Activated CD4-positive, alpha-beta memory T cell treated with anti-CD3 and anti-CD28 coated beads for 36 hours (primary cell): ENCODE measurements at places on chromosomes 11 and 22. TPM values are rescaled to one million over a fixed set of nuclear protein-coding genes. Genes with fewer than 3 reads are reported as not detected.
A peak's percentile ranks its signal among the peaks of the same experiment; 100 is the strongest.

Gene APOA4
- total RNA-seq, result not detected

Gene RFPL3
- total RNA-seq, result not detected

Gene STK33
- 0.24 TPM for total RNA-seq

Gene OR52B6
- not detected for total RNA-seq

Gene OR8U1
- not detected for total RNA-seq

Gene ART1
- not detected for total RNA-seq

Gene KRTAP5-8
- not detected for total RNA-seq

Gene MMP12
- not detected for total RNA-seq

Gene EWSR1
- 286 TPM for total RNA-seq

Gene ACTN3
- total RNA-seq, result 0.15 TPM

Gene OR51B4
- not detected for total RNA-seq

Gene DNHD1
- total RNA-seq, result 20.3 TPM

Gene SLC25A17
- 29.3 TPM for total RNA-seq

Gene GRIA4
- total RNA-seq, result not detected

GRCh38 chr22:18970948-18971315, 34.8 kb upstream of the PRODH start:
- H3K36me3 ChIP-seq, result no peaks in the 10 kb centered on the region
- H3K27me3 ChIP-seq, result peaks cover 8% of the 10 kb centered on the region
- H3K4me1 ChIP-seq, result no peaks in the 10 kb centered on the region
- no peak for DNase-seq
- peak overlapping the region; percentile 26 for H3K4me3 ChIP-seq
- no peak overlapping the region for H3K27ac ChIP-seq

GRCh38 chr11:36381015-36381360, 84.9 kb downstream of the PRR5L start:
- peak overlapping the region; percentile 38 for H3K27ac ChIP-seq
- no peak for DNase-seq
- H3K4me3 ChIP-seq, result peak overlapping the region; percentile 92
- H3K36me3 ChIP-seq, result peaks cover 59% of the 10 kb centered on the region
- H3K27me3 ChIP-seq, result peaks cover 8% of the 10 kb centered on the region

- H3K36me3 ChIP-seq, result peaks cover 34% of the 10 kb centered on the region
These were observed 5.9 kb downstream of the EFEMP2 start for GRCh38 chr11:65866509-65867283.

GRCh38 chr22:40415531-40416266, 45.3 kb downstream of the SGSM3 start:
- H3K27ac ChIP-seq, result peak overlapping the region; percentile 75
- DNase-seq, result no peak
- H3K4me1 ChIP-seq, result peaks cover 19% of the 10 kb centered on the region
- no peaks in the 10 kb centered on the region for H3K27me3 ChIP-seq
- peak overlapping the region; percentile 1 for H3K4me3 ChIP-seq
- H3K36me3 ChIP-seq, result peaks cover 14% of the 10 kb centered on the region

DNA sequence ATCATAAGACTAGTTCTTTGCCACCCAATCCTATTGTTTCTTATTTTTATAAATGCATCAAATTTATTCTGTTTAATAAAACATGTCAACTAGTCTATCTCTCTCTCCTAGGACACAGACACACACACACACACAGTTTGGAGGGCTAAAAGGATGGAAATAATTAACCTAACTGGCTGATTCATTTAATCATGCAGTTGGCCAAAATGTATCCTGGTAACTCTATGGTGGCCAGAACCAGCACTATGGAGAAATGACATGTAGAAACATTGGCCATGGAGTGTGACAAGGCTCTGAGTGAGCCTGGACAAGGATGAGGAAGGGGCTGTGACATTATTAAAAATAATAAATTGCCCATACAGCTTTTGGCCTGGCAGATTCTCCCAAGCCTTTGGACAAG, 64.1 kb downstream of the CLPB start:
- H3K27me3 ChIP-seq, result no peaks in the 10 kb centered on the region
- H3K27ac ChIP-seq, result no peak overlapping the region
- peaks cover 16% of the 10 kb centered on the region for H3K36me3 ChIP-seq

DNA sequence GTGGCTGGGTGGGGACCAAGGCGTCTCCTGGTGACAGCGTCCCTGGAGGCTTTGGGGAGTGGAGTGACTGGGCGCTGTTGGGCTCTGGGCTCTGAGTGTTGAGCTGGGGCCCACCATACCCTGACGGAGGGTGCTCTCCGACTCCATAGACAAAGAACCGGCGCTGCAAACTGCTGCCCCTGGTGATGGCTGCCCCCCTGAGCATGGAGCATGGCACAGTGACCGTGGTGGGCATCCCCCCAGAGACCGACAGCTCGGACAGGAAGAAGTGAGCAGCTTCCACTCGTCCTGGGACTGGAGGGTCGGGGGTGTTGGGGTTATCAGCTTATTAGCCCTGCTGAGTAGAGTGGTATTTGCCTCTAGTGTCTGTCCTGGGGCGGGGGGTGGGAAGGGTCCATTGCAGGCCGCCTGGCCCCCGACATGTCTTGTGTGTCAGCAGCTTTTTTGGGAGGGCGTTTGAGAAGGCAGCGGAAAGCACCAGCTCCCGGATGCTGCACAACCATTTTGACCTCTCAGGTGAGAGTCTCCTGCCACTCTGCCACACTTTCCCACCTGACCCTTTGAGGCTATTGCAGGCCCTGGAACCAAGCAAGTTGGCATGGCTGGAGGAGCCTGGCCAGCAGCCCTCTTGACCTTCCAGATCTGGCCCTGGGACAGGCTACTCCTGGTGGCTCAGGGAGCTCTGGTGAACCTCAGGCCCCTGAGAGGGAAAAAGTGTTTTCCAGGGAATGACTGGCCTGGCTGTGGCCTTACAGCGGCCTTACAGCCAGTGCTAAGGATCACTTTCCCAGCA, 7.6 kb downstream of the CLDN5 start:
- no peaks in the 10 kb centered on the region for H3K4me1 ChIP-seq
- H3K27me3 ChIP-seq, result no peaks in the 10 kb centered on the region
- H3K4me3 ChIP-seq, result no peak overlapping the region
- peaks cover 60% of the 10 kb centered on the region for H3K36me3 ChIP-seq

DNA sequence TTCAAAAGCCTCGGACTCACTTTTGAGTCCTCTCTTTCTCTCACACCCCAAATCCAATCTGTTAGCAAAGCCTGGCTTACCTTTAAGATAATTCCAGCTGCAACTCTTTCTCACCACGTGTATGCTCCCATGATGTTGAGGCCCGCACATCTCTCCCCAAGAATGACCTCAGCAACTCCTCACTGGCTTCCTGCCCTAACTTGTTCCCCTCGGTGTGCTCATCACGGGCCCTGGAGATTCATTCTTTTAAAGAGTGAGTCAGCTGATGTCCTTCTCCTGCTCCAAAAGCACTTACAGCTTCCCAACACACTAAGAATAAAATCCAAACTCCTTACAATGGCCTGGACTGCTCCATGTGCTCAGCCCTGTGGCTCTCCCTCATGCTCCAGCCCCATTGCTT, 1041.3 kb downstream of the OPCML start:
- H3K4me3 ChIP-seq, result no peak overlapping the region
- peaks cover 1% of the 10 kb centered on the region for H3K27me3 ChIP-seq
- peaks cover 3% of the 10 kb centered on the region for H3K36me3 ChIP-seq
- no peaks in the 10 kb centered on the region for H3K4me1 ChIP-seq
- H3K27ac ChIP-seq, result no peak overlapping the region
- no peak for DNase-seq

DNA sequence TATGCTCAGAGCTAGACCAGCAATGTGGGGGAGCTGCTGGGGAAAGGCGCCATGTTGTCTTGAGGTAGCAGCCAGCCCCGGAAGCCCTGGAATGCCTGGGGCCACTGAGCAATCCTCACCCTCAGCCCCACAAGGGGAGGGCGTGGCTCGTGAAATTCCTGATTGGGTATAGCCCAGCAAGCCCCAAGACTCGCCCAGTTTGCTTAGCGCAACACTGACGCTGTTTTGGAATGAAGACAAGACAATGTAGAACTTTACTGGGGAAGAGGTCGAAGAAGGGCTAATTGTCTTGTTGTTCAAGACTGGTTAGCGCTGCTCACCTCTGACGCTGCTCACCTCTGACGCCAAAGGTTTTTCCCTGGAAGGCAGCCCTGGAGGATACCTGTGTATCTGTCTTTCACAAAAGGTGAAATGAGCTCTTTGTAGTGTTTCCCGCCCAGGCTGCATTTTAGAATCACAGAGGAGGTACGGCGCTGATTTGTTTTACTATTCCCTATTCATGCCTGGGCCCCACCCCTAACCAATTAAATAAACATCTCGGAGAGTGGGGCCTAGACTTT, 47.6 kb downstream of the ST3GAL4 start:
- no peaks in the 10 kb centered on the region for H3K4me1 ChIP-seq
- H3K36me3 ChIP-seq, result no peaks in the 10 kb centered on the region
- H3K27me3 ChIP-seq, result no peaks in the 10 kb centered on the region
- H3K27ac ChIP-seq, result no peak overlapping the region
- no peak overlapping the region for H3K4me3 ChIP-seq
- DNase-seq, result no peak

DNA sequence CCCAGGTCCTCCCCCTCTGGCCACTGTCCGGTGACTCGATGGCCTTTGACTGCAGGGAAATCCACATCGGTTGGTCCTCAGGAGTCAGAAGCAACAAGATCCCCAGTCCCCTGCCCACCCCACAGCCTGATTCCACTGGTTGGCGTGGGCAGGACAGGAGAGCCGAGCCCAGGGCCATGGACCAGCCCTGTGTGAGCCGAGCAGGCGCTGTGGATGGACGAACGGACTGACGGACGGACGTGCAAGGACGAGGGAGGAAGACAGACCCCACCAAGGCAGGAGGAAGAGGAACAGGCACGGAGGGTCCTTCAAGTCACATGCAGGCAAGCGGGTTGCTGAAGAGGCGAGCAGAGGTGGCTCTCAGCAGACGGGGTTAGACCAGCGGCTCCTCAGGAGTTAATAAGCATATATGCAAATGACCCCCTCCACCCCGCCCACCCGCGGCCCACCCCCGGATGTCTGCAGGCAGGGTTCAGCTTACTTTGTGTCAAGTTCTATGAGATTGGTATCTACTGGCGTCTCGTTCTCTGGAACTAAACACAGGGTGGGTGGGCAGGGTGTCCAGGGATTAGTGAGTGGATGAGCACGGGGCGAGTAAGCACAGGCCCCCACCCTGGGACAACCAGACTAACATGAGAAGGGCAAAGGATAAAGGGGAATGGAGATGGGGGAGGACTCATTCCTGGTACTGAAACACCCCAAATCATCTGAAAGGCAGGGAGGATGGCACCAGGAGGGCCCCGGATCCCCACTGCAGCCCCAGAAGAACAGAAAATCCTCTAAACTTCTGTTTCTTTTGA, 26.8 kb downstream of the TPBGL start:
- H3K27ac ChIP-seq, result no peak overlapping the region
- peaks cover 27% of the 10 kb centered on the region for H3K4me1 ChIP-seq
- no peaks in the 10 kb centered on the region for H3K27me3 ChIP-seq

DNA sequence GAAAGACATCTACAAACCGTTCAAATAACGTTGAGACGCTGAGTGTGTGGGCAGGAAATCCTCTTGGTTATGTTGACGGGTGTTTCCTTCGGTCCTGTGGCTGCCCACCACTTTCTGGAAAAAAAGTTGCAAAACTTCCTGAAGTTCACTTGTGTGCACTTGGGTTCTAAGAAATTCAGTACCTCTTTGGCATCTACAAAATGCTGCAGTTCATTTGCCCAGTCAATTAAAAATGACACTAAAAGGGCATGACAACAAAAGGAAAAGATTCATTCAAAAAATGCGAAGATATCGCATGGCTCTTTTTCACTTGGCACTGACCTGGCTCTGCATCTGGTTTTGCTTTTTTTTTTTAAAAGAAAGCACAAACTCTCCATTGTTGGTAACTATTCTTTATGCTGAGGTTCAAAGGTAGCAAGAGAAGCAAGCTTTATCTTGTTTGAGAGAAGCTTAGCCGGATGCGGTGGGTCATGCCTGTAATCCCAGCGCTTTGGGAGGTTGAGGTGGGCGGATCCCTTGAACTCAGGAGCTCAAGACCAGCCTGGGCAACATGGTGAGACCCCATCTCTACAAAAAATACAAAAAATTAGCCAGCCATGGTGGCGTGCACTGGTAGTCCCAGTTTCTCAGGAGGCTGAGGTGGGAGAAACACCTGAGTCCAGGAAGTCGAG, 10.6 kb upstream of the XBP1 start:
- DNase-seq, result peak; percentile 60
- H3K27ac ChIP-seq, result peak overlapping the region; percentile 84
- H3K27me3 ChIP-seq, result no peaks in the 10 kb centered on the region
- H3K4me1 ChIP-seq, result peaks cover 65% of the 10 kb centered on the region

- H3K27me3 ChIP-seq, result no peaks in the 10 kb centered on the region
- H3K4me1 ChIP-seq, result peaks cover 14% of the 10 kb centered on the region
- H3K36me3 ChIP-seq, result peaks cover 3% of the 10 kb centered on the region
- DNase-seq, result no peak
These were observed 41.9 kb downstream of the TOLLIP start for GRCh38 chr11:1267441-1268100.

DNA sequence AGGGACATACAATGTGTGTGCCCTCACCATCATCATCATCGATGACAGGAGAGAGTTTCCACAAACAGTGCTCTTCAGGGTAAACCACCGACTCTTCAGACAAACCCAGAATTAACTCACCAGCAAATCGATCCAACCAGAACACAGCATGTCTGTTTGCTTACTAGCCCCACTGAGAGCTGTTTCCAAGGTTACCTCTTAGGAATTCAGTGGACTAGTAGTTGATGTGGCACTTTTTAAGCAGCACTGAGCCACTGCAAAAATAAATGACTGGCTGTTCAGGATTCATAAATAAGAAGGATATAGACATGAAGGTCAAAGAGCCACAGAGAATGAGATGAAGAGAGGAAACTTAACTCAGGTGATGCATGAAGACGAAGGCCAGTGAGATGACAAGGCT, 83.1 kb downstream of the PARVA start:
- no peak overlapping the region for H3K4me3 ChIP-seq
- H3K27me3 ChIP-seq, result no peaks in the 10 kb centered on the region
- H3K4me1 ChIP-seq, result no peaks in the 10 kb centered on the region
- DNase-seq, result no peak
- H3K36me3 ChIP-seq, result peaks cover 2% of the 10 kb centered on the region
- no peak overlapping the region for H3K27ac ChIP-seq

GRCh38 chr11:76839311-76839710, 21.4 kb upstream of the ACER3 start:
- H3K4me3 ChIP-seq, result no peak overlapping the region
- H3K36me3 ChIP-seq, result no peaks in the 10 kb centered on the region
- no peak for DNase-seq
- H3K4me1 ChIP-seq, result no peaks in the 10 kb centered on the region
- peaks cover 20% of the 10 kb centered on the region for H3K27me3 ChIP-seq

- no peaks in the 10 kb centered on the region for H3K36me3 ChIP-seq
- no peaks in the 10 kb centered on the region for H3K27me3 ChIP-seq
- no peak overlapping the region for H3K4me3 ChIP-seq
These were observed 45.4 kb downstream of the YAP1 start for GRCh38 chr11:102155676-102156075.

DNA sequence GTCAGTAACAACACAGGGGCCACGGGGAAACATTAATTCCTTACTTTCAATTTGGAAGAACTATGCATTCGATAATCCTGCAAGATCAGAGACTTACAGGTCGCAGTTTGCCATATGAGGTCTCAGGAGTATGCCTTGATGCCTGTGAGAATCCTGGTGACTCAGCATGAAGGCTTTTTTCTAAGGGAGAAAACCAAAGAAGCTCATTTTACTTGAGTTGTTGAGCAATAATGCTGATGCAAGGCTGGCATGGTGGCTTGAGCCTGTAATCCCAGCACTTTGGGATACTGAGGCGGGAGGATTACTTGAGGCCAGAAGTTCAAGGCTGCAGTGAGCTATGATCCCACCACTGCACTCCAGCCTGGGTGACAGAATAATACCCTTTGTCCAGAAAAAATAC, 26.6 kb downstream of the ATG16L2 start:
- DNase-seq, result no peak
- peaks cover 14% of the 10 kb centered on the region for H3K4me1 ChIP-seq
- no peak overlapping the region for H3K4me3 ChIP-seq
